ENCODE measurements at places on chromosomes 13 and 19.

GRCh38 chr19:9205501-9206113 is 13.8 kb downstream of the OR7D4 start:
- peak; percentile 38 for DNase-seq

GRCh38 chr19:45463241-45463640 is 4.6 kb upstream of the FOSB start:
- DNase-seq: no peak

DNA sequence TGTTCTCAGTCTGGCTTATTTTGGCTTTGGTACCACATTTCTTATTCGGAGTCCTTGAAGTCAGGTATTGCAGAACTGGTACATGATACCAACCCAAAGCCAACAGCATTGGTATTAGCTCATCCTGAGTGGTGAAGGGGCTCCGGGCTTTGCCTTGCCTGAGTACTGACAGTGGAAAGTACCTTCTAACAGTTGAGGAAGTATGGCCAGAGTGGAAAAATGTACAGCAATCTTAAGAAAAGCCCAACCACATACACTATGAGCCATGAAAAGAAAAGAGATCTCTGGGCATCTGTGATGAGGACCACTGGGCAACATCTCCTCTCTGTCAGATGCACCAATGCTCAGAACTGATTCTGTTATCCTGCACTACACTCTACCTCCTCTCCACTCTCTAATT is 8.3 kb downstream of the LCP1 start:
- DNase-seq: no peak

- no peak for DNase-seq
Observed at GRCh38 chr13:98480915-98481877, 95.7 kb downstream of the STK24 start.

- DNase-seq: no peak
Observed at GRCh38 chr13:30375265-30375835, 46.9 kb upstream of the UBE2L5 start.

DNA sequence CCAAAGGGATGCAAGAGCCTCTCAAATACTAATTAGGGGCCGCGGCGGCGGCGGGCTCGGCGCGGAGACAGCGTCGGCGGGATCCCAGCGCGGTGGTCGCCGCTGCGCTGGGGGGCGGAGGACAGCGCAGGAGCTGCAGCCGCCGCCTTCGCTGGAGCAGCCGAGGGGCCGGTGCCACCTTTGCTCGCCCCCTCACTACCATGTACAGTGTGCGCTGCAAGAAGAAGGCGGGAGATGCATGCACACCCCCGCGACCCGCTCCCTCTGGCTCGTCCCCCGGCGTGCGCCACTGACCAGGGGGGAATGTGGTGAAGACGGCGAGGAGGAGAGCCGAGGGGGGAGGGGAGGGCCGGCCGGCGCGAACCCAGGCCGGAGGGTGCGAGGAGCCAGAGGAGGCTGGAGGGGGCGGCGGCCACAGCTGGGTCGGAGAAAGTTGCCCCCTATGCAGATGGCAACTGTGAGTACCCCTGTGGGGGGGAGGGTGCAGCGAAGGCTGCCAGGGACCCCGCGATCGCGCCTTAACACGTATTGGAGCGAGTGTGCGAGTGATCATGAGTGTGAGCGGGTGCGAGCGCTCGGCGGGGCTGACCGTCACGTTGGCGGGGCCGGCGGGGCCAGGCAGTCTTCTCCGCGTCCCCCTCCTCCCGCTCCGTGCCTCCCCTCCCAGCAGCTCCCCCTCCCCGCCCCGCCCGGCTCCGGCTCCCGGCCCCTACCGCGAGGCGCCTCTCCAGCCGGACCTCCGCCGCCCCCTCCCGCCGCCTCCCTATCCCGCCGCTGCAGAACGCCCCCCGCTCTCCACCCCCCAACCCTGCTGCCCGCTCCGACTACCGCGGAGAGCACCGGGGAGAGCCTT is 808 bp downstream of the SLITRK5 start:
- no peak for DNase-seq

GRCh38 chr13:41716236-41716635 is 244.7 kb downstream of the VWA8 start:
- DNase-seq: no peak

DNA sequence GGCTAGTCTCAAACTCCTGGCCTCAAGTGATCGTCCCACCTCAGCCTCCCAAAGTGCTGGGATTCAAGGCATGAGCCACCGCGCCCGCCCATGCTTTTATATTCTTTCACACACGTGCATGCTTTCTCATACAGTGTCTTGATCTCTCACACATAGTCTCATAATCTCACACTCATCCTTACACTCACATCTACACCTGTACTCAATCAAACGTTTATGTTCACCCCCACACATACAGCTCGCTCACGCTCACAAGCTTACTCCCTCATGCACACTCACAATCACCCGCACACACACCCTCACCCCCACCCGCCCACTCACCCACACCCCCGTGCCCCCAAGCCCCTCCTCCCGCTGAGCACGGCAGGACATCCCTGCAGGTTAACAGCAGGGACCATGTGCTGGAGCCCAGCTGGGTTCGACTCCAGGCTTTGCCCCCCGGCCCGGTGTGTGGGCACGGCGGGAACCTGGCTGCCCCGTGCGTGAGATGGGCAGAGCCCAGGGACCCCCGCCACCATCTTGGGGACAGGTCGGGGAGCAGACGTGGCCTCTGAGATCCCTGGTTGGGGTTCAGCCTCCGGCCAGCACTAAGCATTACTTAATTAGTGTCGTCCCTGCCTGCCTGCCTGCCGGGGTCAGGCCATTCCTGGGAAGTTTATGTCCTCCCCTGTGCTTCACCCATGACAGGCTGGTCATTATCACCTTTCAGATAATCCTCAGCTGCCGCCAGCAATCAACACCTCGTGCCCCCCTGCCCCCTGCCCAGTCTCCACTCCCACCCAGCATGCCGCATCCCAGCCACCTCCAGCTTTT is 11.4 kb downstream of the SBK2 start:
- no peak for DNase-seq

DNA sequence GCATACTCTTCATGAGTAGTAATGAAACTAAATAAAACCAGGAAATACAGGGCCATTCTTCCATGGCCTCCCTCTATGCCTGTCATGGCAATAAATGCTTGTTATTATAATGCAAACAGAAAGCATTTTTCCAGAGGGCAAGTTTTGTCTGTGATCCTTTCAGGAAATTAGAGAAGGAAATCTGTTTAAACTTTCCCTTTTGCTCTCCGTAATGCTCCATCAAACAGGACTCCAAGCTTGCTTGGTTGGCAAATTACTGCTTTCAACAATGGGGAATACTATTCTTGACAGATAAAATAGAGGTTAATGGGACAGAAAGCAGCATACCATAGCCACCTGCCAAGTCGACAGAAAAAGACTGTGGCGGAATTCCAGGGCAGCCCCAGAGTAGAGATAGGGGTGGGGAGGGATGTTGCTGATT is 252.5 kb downstream of the LHFPL6 start:
- DNase-seq: no peak

DNA sequence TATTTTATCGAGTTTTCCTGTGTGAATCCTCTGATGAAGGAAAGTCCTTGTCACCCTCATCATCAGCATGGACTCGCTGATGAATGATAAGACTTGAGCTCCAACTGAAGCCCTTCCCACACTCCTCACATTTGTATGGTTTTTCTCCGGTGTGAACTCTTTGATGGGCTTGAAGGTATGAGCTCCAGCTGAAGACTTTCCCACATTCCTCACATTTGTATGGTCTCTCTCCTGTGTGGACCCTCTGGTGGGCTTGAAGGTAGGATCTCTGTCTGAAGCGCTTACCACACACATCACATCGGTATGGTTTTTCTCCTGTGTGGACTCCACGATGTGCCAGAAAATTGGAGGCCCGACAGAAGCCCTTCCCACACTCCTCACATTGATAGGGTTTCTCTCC is 21.7 kb downstream of the ZNF45 start:
- no peak for DNase-seq

DNA sequence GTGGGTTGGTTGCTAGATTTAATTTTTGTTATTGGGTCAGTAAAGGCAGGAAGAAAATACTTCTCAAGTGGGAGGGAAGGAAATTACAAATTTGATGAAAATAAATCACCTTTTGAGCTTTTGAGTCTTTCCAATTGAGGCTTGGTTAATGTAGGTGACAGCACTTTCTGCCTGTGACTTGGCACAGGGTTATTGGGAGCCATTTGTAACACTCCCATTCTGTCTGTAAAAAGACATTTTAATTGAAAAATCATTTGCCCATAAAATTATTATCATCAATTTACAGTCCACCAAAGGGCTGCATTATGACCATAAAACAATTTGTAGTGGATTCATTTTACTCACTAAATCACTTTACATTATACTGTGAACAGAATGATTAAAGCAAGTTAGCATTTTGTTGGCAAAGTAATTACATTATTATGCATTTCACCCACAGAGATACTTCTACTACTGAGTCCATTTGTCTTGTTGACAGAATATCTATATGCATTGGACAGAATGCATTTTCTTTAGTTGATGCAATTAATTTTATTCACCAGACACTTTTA is 974.6 kb downstream of the UQCRFS1 start:
- no peak for DNase-seq

DNA sequence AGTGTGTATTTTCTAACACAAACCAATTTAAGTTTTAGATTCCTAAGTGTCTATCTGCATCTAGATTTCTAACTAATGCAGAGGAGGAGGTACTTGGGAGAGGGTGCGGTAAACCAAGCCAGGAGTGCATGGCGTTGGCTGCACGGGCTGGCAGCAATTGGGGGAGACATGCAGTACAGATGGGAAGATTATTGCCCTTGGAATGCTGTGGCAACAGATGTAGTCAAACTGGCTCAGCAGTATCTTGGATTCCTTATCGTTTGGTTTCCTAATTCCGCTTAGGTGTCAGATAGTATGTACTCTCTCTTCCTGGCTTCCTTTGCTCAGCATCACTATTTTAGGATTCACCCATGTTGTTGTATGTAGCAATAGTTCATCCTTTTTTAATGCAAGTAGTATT is 29.4 kb upstream of the STK24 start:
- no peak for DNase-seq

GRCh38 chr19:18170714-18171255 is 2.8 kb upstream of the IFI30 start:
- no peak for DNase-seq

DNA sequence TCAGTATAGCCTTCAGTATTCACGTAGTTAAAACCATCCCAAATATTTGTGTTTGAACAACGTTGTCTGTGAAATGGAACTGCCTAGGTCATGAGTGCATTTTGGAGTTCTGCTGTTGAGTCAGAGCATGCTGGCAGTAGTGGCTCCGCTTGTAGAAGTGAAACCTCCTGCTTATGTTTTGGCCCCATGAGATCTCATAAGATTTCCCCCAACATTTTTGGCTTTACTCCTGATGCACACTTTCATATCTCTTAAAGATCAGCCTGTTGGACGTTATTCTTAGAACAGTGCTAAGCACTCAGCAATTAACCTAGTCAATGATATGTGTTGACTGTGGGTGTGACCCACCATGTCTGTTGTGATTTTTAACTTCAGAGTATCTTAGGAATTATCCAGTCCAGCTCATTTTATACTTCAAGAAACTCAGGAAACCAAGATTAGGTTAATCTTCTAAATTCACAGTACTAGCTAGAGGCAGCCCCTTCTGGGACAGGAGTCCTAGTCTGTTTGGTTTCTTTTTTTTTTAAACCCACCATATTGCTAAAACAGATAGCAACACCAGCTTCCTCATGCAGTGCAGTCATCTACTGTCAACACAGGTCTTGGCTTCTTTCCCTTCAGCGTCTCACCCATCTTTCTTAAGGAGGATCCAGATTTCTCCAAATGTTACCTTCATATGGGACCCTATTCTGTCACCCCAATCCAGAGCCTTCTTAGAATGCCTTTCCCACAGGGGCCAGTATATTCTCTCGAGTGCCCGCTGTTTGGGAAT is 26.2 kb downstream of the RAP2A start:
- DNase-seq: peak; percentile 30

- DNase-seq: no peak
Observed at GRCh38 chr13:97318532-97318931, 96.4 kb downstream of the MBNL2 start.

DNA sequence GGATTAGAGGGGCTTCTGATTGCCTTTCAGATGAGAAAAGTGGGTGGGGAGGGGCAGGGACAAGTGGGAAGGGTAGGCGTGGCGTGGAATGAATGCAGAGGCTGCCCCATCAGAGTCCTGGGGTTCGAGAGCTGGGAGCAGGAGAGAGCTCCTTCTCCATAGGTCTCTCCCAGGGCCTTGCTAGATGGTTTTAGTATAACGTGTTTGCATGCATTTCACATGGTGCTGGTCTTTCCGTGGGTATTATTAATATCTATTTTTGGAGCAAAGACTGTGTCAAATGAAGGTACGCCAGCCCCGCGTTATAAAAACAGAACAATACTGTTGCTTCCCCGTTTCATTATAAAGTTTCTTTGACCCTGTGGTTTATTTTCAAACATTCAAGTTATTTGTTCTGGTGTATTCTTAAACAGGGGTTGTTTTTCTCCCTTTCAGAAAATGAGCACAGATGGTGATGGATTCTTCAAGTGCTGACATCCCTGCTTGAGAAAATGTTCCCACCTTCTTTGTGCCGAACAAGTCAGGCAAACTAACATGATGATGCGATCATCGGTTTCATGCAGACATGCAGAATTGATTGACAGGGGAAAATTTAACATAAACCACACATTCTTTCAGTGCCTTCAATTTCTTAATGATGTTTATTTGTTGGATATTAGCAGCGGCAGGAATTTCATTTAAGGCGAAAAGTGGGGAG is 62.1 kb upstream of the ZNF536 start:
- no peak for DNase-seq

DNA sequence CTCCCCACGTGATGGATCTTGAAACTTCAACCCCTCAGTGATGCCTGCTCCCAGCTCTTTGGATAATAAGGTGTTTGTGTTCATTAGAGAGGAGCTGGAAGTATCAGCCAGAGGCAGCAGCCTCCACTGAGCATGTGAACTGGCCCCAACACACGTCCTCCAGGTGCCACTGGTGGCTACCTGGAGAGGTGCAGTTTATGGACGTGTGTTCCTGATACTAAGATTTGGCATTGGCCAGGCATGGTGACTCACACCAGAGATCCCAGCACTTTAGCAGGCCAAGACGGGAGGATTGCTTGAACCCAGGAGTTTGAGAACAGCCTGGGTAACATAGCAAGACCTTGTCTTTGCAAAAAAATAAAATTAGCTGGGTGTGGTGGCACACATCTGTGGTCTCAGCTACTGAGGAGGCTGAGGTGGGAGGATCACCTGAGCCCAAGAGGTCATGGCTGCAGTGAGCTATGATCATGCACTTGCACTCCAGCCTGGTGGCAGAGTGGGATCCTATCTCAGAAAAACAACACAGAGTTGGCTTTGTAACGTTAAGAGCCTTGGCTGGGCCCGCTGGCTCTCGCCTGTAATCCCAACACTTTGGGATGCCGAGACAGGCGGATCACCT is 34.4 kb downstream of the SLC25A42 start:
- no peak for DNase-seq

DNA sequence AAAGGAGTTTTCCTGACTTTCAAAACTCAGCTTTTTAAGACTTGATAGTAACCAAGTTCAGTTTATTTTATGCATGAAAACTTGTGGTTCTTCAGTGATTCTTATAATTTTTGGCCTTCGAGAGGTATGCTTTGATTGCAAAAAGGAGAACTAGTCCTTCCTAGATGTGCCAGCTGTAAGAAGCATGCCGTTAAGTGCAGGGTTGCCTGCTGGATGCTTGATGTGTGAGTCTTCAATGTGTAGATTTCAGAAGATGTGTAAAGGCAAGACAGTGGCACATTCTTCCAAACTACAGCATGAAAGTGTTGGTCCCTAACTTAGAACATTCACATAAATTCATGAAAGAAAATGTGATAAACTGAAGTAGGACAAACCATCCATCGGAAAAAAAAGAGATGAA is 532.5 kb downstream of the DCT start:
- no peak for DNase-seq
